ENCODE measurements at places on chromosomes 13 and 19. TPM values are rescaled to one million over a fixed set of nuclear protein-coding genes. Genes with fewer than 3 reads are reported as not detected.

DNA sequence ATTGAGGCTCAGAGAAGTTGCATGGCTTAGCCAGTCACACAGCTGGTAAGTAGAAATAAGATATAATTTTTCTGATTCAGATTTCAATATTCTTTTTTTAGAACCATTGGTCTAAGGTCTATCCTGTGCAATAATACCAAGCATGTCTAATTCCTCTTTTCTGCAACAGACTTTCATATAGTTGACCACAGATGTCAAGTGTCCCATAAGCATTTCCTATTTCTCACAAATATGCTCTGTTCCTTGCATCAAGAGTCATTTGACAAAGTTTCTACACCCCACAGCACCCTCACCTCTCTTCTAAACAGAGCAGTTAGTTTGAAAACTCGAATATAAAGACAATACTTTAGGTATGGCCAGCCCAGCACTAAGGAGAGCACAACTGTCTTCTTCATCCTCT is 26.8 kb upstream of the SACS start:
- DNase-seq = no peak

- DNase-seq = no peak
Observed at GRCh38 chr13:56864451-56864850, 276.3 kb upstream of the PRR20A start.

DNA sequence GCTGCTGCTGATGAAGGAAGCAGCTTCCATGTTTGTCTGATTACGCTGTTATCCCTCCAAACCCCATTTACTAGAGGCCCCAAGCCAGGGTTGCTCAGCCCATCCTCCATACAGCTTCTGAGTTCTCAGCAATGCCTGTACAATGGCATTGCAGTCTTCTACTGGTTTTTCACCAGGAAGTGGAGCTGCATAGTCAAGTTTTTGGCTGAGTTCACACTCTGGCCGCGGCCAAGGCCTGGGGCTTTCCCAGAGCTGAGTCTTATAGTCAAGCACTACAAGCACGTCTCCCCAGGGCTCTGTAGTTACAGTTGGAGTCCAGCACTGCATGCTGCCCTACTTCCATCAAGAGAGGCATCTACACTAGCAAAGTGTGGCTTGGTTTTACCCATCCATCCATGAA is 182.5 kb downstream of the POU4F1 start:
- peak; percentile 39 for DNase-seq

GRCh38 chr13:98719527-98720250 is 32.8 kb downstream of the SLC15A1 start:
- DNase-seq = no peak

- no peak for DNase-seq
Observed at GRCh38 chr19:10760273-10760944, 42.5 kb downstream of the DNM2 start.

GRCh38 chr19:37855098-37855497 is 51.3 kb downstream of the WDR87 start:
- DNase-seq = peak; percentile 13

GRCh38 chr13:109087916-109088623 is 458.7 kb downstream of the MYO16 start:
- no peak for DNase-seq

DNA sequence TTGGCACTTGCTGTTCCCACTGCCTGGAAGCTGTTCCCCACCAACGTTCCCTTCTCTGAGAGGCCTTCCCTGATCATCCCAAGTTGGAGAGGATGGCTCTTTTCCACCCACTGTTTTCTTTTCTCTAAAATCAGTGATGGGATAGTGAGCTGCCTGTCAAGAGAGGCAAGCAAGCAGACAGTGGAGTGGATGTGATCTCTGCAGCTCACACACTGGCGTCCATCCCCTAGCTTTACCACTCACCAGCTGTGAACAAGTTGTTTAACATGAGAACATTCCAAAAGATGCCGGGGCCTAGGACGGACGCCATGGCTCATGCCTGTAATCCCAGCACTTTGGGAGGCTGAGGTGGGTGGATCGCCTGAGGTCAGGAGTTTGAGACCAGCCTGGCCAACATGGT is 28.0 kb upstream of the SEMA6B start:
- DNase-seq = no peak

DNA sequence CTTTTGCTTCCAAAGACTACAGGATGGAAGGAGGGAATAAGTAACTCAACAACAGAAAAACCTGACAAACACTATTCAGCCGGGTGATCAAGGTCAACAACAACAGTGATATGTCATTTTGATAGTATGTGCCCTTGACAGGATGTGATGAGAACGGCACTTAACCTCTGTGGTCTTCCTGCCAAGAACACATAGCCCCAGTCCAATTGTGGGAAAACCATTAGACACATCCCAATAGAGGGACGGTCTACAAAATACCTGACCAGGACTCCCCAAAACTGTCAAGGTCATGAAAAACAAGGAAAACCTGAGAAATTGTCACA is 43.1 kb upstream of the AMER2 start:
- no peak for DNase-seq

- no peak for DNase-seq
Observed at GRCh38 chr13:24184882-24185281, 24.4 kb downstream of the SPATA13 start.

DNA sequence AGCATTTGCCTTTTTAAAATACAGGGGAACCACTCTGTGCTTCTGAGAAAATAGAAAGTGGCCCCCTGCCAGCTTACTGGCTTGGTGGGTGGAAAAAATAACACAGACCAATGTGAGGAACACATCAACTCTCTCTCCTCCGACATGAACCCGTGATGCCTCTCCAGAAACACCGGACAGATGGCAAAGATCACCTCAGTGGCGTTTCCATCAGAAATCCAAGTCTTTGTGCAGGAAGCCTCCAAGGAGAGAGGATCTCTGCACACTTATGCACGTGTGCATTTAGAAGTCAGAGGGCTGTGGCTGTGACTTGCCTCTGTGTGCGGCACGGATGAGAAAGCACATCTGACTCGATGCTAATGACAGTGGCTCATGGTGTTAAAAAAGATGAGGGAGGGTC is 112.3 kb upstream of the KLF12 start:
- DNase-seq = no peak

- no peak for DNase-seq
Observed at GRCh38 chr13:95604556-95604915, 40.0 kb downstream of the DZIP1 start.

GRCh38 chr13:74570834-74571233 is 436.6 kb upstream of the KLF12 start:
- no peak for DNase-seq

- no peak for DNase-seq
Observed at GRCh38 chr19:40147693-40148347, 43.4 kb upstream of the MAP3K10 start.

GRCh38 chr19:21824679-21825078 is 11.3 kb downstream of the ZNF43 start:
- DNase-seq = no peak

DNA sequence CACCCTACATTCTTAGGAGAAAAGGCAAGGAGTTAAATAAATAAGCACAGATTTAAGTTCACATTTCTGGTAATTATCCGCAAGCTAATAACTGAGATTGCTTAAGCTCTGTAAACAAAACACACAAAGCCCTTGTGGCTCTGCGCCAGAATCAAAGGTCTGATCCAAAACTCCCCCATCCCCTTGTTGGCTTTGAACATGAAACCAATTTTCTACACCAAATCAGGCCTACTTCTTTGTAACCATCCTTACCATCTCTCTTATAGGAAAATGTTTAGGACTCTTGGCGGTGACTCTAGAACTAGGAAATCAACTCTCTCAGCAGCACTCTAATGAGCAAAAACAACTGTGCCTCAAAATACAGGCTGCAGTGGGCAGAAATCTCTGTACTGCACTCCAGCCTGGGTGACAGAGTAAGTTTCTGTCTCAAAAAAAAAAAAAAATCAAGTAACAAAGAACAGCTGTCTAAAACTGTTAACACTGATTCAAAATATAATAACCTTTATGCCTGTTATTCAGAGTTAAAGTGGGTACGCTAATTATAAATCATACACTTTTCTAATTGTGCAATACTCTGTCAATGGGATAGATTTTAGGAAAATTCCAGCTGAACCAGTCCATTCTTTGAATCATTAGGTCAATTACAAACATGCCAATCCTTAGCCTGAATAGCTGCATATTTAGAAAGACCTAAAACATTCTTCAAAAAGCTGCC is 25.8 kb downstream of the ABCC4 start:
- DNase-seq = no peak

- peak; percentile 77 for DNase-seq
Observed at GRCh38 chr19:3343619-3344502, 22.5 kb upstream of the NFIC start.

DNA sequence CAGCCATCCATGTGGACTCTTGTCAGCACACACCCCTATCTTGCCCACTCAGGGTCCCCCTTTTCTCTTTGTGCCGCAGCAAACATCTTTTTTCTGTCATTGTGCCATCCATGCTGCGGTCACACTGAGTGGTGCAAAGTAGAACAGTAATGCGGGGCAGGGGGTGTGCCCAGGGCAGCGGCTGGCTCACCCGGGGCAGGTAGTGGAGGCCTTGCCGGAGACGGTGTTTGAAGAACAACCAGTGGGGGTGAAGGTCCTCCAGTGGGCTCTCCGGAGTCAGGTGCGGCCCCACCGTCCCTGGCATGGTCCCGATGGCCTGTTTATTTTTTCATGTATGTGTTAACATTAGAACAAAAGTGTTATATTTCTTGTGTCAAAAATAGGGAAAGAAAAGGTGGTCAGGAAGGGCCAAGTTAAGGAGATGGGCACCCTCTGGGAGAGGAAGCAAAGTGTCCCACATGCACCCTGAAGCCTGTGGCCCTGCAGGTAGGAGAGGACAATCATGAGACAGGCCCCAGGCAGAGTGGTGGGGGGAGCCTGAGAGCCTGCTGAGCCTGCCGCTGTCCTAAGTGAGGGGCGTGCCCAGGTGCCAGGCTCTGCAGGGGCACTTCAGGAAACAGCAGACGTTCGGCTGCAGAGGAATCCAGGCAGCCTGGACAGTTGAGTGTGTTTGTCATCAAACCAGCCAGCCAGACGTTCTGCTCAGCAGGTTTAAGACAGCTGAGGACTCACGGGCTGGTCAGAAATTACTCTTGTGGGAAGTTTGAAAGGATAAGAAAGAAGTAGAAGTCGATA is 12.3 kb downstream of the TSSK6 start:
- no peak for DNase-seq

DNA sequence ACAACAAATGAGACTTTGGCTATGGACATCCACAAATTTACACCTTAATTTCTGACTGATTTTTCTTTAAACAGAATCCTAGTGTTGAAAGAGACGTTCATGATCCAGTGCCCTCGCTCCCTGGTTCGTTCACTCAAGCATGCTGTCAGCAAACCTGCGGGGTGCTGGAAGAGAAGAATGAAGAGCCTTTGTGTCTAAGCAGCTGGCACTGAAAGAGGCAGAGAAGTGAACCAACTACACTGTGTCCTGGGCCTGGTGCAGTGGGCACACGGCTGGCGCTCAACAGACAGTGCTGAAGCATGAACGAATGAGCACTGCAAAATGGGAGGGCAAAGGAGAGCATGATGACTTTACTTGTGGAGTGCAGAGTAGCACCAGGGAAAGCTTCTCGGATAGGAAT is 46.8 kb downstream of the MIPEP start:
- no peak for DNase-seq

DNA sequence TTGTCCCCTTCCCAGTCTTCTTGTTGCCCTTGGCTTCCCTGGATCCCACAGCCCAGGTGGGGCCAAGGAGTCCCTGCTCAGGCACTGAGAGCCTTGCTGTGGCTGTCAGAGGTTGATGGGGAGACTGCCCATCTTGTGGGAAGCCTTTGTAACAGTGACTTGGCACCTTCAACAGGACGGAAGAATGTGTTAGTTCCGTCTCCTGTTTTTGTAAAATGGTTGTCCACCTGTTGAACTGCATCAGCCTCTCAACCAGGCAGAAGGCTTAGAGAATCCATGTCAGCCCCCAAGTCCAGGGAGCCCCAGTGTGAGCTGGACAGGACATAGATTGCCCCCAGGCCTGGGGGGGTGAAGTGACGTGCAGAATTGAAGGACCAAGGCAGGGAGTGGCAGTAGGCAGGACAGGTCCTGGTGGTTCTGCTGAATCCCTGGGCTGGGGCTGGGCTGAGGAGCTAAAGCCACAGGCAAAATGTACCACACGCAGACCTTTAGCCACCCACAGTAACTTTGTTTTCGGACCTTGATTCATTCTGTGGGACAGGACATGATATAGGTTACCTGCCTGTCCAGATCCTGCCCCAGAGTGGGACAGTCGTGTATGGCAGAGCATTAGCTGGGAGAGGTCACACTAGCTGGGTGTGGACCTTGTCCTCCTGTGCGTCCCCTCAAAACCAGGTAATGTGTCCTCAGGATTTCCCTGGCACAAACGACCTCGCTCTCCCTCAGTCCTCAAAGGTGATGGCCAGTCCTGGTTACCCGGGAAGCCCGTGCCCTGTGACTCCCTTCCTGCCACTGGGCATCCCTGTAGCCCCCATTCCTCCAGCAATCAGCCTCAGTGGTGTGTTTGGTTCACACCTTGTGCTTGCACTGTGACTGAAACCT is 47.0 kb downstream of the GATAD2A start:
- DNase-seq = no peak

DNA sequence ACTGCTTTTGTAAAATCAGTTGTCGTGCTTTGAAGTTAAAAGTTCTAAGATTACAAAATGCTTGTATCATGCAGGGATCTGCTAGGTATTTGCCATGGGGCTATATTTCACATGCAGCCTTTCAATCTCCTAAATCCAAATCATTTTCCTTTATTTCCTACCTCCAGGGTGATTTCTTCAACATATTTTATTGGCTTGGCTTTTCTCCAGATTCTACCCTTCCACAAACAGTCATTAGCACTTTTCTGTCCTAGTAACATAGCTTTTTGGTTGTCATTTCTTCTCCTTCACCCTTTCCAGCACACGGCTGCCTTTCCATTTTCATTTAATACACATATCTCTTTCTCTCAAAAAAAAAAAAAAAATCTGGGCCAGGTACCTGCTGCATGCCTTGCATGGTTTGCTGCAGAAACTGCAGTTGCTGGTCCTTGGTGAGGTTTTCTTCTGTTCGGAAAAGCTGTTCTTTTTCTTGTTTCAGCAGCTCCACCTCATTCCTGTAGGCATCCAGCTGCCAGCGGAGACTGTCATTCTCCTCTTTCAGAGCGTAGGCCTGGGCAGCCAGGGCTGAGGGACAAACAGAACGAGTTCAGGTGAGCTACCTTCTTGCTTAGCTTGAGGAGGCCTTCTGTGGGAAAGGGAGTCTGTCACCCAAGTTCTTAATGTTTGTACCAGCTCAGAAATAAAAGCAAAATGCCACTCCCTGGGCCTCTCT is 274.7 kb downstream of the DNAJC15 start:
- no peak for DNase-seq

- DNase-seq = no peak
Observed at GRCh38 chr19:31519908-31520307, 170.7 kb upstream of the TSHZ3 start.

DNA sequence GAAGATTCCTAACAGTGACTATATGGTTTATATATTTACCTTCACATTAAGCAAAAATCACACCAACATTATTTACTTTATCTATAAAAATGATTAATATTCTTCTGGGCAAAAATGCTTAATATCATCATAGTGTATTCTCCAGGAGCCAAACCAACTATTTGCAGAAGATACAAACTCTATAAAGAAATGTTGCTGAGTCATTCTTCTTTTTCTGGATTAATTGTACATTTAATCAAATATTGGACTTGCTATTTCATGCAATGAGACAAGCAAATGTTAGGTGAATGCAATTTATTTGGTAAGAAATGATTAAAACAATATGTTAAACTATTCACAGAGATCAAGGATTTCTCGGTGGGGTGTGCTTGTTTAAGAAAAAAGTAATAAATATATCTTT is 1075.8 kb downstream of the PCDH9 start:
- DNase-seq = no peak

GRCh38 chr19:4034048-4035017 is 26.8 kb downstream of the PIAS4 start:
- no peak for DNase-seq

Gene CEACAM5
- total RNA-seq = not detected

Gene NLRP11
- total RNA-seq = not detected

Gene ATP4A
- total RNA-seq = not detected

Gene FLT3
- 0.07 TPM for total RNA-seq

Gene ZNF675
- 3.4 TPM for total RNA-seq
